ENCODE measurements at places on chromosomes 2 and 18.

DNA sequence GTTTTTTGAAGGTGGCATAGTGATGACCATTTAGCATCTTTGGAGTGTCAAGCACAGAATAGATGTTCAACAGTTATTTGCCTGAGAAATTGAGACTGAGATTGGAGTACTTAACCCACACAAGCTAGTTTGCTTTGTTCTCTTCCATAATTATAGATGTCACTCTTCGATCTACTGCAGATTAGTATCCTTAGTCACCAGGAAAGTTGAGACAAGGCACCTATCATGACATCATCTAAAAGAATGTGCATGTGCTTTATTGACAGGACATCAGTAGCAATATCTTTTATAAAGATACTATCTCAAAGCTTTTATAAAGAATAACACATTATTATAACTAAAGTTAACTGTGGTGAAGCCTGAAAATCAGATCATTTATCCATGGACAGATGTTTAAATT is 6.4 kb downstream of the VRK2 start:
- no peak for DNase-seq

- DNase-seq: no peak
Measured at GRCh38 chr18:48021273-48021914, 90.9 kb upstream of the SMAD2 start.

DNA sequence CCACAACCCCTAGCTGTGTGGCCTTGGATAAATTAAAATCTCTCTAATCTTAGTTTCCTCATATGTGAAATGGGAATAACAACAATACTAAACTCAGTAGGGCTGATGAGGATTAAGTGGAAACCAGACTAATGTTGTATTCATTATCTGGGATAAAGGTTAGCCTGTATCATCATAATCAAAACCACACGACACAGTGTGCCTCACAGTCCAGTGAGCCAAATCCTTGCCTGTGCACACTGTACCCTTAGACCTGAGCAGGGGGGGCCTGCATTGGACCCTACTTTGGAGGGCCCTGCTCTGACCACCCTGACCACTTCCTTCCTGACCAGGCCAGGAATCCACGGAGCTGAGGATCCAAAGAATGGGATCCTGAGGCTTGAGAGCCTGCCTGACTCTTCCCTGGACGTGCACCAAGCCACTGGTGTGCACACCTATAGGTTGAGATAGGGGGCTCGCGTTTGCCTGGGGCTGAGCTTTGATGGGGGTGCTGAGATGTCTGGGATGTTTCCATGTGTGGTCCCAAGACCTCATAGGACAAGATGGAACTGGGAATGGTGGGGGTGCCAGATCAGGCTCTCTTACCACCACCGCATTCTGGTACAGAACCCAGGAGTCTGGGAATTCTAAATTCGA is 69.7 kb downstream of the TGOLN2 start:
- no peak for DNase-seq

DNA sequence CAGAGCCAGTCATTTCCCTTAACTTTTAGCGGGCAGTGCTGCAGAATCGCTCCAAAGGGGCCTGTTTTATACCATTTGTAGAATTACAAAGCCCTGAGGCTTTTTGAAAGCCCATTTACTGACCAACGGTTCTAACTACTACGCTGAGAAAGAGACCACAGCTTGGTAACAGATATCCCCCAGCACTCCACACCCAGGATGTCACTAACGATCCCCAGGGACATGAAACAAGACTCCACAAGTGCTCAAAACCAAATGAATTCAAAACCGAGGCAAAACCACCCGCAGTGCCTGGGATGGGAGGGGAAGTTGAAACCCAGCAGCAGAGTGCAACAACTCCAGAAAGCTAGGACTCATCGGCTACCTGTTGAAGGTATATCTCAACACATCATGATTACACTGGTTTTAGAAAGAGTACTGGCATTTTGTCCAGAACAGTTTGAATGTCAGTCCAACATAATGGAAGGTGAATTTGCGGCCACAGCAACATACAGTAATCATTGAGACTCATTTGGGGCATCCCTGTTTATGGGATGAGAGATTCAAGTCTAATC is 33.6 kb upstream of the LRP2 start:
- no peak for DNase-seq

DNA sequence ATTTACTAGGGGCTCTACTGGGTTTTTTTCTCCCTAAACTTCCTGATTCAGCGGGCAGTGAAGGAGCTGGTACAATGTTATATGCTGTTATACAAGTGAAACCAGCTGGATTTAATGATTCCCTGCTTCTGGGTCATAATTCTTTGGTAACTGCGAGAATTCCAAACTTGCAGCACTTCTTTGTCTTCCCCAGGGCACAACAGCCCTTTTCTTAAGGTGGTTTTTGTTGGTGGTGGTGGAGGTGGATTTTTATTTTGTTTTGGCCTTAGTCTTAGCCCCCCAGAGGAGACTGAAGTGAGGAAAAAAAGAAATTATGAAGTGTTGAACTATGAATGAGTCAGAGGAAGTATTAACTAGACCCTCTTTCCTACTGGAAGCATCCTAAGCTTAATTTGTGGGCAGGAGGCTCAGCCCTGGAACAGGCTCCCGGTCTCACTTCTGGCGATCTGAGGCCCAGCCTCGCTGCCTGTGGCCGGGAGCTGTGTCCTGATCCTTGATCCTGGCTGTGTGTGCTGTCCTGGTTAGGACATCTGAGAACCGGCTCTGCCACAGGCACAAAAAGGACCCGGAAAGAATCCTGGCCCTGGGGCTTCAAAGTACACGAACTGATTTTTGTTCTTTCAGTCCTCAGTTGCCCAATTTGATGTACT is 141.9 kb downstream of the LYPD6B start:
- DNase-seq: no peak

Data from stimulated activated CD4-positive, alpha-beta T cell treated with anti-CD3 and anti-CD28 coated beads, TNF-alpha, amount 100 ng/mL, for 24 hours (primary cell).